ENCODE measurements at places on chromosomes 5 and 9.

GRCh38 chr9:70285981-70286598 lies 27.3 kb downstream of the SMC5 start:
- no peak for DNase-seq

DNA sequence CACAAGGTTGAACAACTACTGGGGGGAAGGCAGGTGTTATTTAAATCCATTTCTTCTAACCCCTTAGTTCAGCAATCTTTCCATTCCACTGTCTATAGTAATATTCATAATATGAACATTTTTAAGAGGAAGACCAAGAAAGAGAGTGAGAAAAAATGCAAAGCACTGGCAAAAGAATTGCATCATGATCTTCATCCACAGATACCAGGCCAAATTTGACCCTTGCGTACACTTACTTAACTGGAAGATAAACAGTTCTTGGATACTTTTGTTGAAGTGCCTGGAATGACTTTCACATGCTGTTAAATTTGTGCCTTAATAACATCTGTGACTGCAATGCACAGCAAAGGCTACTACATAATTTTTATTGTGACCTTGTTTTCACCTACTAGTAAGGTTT lies 1.8 kb downstream of the PFDN1 start:
- no peak for DNase-seq

GRCh38 chr5:3351581-3352442 lies 243.8 kb upstream of the IRX1 start:
- DNase-seq: no peak

DNA sequence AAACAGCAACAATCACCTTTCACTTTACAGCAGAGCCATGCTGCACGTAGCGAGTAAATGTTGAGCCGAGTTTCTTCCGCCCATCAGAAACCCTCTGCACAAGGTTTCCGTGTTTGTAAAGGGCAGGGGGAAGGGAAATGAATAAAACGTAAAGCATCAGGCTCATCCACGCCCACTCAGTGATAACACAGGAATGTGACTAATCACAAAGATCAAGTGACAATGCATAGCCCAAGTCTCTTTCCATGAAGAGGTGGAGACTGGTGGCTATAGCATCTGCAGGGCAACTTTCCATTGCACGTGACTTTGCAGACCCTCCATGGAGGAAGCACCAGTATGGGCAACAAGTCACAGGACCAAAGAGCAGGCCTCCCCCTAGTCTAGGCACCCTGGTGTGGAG lies 56.6 kb downstream of the CAMSAP1 start:
- no peak for DNase-seq

- DNase-seq: no peak
These were observed 399.1 kb upstream of the PIK3R1 start for GRCh38 chr5:67816456-67816855.

- DNase-seq: no peak
These were observed 29.2 kb downstream of the PCDHGC5 start for GRCh38 chr5:141517880-141518617.

DNA sequence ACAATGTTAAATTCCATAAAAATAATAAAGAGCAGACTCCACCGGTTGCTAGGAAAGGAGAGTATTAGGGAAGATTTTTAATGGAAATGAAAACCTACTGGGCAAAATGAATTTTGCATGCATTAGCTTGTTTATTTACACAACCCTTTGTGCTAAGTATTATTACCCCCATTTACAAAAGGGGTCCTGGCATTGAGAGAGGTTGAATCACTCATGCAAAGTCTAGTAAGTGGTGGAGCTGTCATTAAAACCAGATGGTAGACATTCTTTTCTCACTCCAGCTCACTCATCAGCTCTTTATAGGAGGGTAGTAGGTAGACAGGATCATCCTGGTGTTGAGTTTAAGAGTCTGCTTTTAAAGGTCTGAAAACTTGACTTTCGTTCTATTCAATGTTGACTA lies 395.1 kb downstream of the PLK2 start:
- DNase-seq: no peak

- DNase-seq: no peak
These were observed 52.2 kb upstream of the DAB2IP start for GRCh38 chr9:121598965-121599871.

- no peak for DNase-seq
These were observed 17.7 kb downstream of the RFESD start for GRCh38 chr5:95664204-95664786.

- DNase-seq: no peak
These were observed 24.8 kb upstream of the RLN1 start for GRCh38 chr9:5364294-5365024.

- DNase-seq: no peak
These were observed 1.7 kb downstream of the ACTL7B start for GRCh38 chr9:108854094-108854493.

DNA sequence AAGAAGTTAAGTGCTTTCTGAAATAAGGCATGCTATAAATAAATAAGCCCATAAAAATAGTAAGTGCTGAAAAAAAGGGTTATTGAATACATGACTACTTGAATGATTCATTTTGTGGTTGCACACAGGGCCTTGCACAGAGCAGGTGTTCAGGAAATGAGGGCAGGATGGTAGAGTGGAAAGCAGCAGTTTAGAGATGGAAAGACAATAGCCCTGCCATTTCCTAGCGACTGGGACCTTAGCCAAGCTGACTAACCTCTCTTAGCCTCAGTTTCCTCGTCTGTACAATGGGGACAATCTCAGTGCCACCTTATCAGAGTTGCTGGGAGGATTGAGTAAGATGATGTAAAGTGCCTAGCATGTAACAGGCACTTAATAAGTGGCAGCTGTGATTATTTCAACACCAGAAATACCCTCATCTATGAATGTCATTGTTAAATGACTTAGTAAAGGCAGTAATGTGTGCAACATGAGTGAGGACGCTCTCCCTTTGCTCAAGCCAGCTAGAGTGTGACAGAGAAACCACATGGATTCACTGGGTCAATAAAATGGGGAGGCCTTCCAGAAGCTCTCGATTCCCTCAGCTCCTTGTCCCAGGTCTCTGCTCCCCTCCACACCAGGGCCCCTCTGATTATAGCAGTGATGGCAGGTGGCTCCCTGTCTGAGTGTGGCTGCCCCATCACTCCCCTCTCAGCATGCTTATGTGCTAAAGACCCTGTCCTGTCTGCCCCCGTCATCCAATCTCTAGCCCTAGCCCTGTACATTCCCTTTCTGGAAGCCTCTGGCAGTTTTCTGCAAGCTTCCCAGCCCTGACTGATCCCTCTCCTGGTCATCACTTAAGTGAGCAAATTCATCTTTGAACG lies 16.0 kb upstream of the PHF19 start:
- DNase-seq: peak; percentile 53

GRCh38 chr5:139147483-139148087 lies 50.6 kb downstream of the SIL1 start:
- DNase-seq: no peak

DNA sequence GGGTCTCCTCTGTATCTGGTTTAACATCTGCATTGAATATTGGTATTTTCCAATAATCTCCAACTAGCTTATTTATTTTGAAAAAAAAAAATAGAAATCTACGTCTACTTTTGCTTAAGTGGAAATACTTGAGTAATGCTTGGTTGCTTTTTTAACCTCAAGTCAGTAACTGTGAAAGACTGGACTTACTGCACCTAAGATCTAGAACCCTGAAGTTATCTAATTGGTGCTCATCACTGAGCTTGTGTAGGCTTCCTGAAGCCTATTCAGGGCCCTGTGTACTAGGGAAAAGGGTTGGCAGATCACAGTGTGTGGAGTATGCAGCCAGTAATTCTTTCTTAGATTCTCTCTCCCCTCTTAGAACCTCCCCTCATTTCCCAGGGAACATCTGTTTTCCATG lies 16.2 kb downstream of the SLC1A1 start:
- DNase-seq: no peak

GRCh38 chr9:34994260-34994899 lies 4.8 kb downstream of the DNAJB5 start:
- no peak for DNase-seq

GRCh38 chr5:58498340-58498942 lies 7.2 kb downstream of the GAPT start:
- DNase-seq: no peak

DNA sequence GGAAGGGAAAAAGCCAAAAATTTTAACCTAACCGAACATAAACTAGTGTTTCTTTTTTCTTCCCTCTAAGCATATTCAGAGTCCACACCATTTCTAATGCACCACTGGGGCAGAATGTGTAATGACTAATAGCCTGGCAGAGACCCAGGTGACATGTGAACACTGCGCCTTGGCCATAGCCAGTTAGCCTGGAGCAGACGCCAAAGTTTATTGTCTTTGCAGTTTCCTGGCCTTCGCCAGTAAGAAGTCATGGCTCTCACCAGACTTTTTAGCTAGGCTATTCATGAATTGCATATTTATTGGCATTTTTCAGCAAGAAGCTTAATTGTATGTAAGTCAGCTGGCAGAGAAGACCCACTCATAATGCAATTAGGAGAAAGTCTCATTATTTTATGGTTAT lies 182.8 kb upstream of the SLC27A6 start:
- no peak for DNase-seq

GRCh38 chr9:28915202-28915930 lies 1342.1 kb upstream of the C9orf72 start:
- no peak for DNase-seq

DNA sequence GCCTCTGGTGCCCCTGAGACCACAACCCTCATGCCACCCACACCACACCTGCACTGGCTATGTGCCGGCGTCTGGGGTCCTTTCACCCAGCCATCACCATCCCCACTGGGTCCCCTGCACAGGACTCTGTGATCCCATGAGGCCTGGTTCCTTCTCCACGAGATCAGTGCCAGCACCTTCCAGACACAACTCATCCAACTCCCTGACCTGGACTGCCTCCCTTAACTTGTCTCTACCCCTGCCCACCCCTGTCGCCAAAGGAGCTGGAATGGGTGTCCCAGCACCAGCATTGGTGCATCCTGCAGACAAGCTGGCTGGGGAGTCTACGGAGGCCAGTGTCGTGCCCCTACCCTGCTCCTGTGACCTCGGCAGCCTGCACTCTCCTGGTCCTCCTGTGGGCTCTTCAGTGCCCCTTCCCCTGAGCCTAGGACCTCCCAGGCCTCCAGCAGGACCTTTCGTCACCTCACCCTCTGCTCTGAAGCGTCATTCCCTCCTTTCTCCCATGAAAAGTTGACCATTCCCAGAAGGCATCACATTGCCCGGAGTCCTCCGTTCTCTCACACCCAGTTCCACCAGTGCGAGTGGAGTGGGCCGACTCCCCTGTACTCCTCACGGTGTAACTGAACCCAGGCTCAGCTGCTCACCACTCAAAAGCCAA lies 87.7 kb downstream of the NSUN2 start:
- no peak for DNase-seq

GRCh38 chr5:127088251-127088650 lies 14.9 kb upstream of the C5orf63 start:
- DNase-seq: no peak

GRCh38 chr5:38715696-38716095 lies 130.1 kb upstream of the OSMR start:
- DNase-seq: no peak

DNA sequence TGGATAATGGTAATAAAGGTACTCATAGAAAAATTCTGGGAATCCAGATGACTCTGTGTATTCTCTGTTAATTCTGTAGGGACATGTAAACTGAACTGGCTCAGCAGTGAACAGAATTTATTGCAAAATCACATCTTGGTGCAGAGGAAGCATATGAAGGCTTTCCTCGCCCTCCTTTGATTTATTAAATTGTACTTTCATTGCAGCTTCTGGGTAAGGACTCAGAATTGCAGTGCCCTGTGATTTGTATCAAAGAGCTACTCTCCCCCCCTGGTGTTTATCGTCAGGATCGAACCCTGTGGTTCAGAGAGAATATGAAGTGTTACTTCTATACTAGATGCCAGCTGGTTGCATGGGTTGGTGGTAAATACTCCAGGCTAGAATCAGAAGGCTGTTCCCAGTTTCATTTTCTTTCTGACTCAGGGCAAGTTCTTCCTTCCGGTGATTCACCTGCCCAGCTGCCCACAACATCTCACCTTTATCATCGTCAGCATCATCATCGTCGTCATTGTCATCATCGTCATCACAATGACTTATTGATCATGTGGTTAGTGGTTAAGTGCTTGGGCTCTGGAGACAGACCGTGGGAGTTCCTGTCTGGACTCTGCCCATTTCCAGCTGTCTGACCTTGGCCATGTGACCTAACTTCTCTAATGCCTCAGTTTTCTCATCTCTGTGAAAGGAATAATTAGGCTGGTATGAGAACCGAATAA lies 238.8 kb downstream of the ARHGAP26 start:
- peak; percentile 63 for DNase-seq

- DNase-seq: no peak
These were observed 4.8 kb downstream of the PSMB7 start for GRCh38 chr9:124410321-124410913.

DNA sequence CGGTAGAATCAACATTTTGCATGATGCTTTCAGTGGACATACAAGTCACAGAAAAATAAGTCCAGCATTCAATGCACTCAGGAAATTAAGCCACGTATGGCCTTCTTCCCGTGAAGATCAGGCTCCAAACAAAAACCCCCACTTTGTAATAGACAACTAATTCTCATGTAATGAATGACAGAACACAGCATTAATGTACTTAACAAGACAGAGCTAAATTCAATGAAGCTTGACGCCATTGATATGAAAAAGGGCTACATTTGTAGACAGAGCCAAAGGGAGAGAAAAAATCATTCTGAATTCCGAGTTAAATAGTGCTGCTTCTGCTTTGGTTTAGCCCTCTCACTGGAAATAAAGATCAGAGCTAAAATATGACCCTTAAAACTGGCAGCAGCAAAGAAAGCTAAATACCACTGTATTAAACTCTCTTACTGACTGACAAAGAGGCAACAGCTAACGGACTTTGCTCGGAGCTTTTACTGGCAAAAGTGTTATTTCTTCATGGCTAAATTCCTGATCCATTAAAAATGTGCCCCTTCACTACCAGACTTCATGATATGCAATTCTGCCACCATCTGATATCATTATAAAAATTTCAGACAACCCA lies 250.5 kb downstream of the BNC2 start:
- no peak for DNase-seq

DNA sequence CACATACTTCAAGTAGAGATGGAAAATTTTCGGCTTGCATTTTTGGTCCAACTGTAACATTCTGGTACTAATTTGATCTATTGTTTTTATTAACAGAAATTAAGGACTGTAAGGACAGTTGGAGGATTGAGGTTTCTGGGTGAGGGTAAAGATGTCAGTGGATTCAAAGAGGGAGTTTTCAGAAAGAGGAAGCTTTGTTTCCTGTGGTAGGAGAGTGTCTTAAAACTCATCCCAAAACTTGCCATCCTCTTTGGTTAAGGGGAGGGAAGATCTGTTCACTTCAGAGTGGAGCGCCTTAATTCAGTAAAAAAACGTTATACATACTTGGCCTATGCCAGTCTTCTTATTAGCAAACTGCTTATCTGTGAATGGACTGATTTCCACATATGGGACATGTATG lies 13.8 kb downstream of the CNTRL start:
- DNase-seq: no peak

DNA sequence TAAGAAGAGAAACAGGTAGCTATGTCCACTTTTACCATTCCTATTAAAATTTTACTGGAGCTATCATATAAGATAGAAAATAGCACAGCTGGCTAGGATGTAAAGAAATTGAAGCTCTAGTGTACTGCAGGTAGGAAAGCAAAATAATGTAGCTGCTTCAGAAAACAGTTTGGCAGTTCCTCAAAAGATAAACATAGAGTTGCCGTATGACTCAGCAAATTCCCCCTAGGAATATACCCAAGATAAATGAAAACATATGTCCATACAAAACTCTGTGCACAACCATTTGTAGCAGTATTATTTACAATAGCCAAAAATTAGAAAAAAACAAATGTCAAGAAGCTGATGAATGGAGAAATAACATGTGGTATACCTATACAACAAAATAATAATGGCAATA lies 64.6 kb upstream of the SHISAL2B start:
- DNase-seq: no peak
